ENCODE measurements at places on chromosomes 6 and 20.

GRCh38 chr20:49394264-49394663 lies 88.2 kb downstream of the KCNB1 start:
- DNase-seq: no peak

DNA sequence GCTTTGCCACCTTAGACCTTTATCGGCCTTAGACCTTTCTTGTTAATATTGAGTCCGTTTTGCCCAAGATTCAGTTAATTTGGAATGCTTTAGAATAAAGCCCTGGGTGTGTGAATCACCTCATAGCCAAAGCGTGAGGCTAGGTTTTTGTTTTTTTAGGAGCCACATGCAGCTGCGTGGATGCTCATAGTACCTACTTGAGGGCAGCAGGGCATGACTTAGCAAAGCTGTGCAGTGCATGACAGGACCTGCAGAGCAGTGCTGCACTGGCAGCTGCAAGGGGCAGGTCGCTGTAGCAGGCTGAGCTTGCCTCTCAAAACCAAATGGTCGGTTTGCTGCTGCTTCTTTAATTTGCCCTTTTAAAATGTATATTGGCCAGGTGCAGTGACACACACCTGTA lies 116.1 kb downstream of the JAG1 start:
- DNase-seq: no peak

DNA sequence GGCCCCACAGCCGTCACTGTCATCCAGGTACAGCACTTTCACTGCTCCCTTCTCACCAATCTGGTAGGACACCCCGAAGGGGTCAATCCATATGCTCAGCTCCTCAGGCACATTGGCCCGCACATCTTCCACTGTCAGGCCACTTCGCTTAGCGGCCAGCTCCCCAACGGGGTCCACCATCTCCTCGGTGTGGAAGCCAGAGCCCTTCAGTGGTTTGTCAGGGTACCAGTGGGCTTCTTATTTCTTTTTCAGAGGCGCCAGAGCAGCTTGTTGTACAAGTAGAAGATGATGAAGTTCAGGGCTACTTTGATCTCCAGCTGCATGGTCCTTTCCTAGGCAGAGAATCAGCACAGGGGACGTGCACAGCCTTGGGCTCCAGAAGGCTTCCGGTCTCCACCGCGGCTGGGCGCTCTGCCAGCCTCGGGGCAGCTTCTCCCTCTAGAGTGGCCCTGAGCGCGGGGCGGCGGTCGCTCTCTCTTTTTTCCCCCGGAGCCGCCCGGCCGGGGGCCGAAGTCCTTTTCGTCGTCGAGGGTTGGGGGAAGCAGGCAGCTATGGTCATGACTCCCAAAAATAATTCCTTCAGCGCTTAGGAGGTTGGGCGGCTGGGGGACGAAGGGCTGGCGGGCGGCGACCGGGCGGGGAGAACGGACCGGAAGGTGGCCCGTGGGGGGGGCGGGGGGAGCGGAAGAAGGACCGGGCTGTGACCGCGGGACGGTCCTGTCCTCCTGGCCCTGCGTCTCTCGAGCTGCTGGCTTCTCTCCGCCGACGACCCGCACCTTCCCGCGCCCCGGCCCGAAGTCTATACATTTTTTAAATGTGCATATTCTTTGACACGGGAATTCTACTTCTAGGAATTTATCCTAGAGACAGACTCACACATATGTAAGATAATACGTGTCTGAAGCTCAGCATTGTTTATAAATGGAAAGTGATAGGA lies 6.5 kb upstream of the ZSCAN9 start:
- DNase-seq: peak; percentile 37

DNA sequence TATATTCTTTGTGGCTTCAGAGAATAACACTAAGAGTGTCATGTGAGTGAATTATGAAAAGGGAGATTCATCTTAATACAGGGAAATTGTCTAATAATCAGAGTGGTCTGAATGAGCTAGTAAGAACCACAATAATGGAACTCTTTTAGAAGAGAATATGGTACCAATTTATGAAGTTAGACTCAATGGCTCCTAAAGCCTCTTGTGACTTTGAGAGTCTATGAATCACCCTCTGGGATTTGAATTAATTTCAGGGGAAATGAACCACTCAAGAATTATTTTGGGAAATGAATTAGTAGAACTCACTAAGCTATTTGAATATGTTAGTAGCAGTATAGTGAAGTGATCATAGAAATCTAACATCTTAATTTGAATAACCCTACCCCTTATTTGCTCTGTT lies 14.3 kb downstream of the PCMT1 start:
- DNase-seq: no peak

DNA sequence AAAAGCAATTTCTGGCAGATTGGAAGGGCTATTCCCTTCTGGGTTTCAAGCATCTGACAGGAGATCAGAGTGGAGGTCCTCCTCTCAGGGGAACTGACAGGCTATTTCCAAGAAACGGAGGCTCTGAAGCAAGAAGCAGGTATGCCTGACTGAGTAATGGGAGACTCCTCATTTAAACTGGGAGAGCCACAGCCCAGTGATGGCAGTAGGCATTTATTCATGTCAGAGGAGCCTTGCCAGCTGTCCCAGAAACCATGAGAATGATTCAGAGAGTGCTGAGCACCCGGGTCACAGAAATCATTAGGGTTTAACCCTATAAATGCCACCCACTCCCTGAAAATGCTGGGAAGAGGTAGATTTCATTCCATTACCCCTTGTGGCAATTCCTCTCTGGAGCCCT lies 247.5 kb upstream of the RNF217 start:
- DNase-seq: no peak

GRCh38 chr6:43865086-43865485 lies 95.1 kb downstream of the VEGFA start:
- no peak for DNase-seq

DNA sequence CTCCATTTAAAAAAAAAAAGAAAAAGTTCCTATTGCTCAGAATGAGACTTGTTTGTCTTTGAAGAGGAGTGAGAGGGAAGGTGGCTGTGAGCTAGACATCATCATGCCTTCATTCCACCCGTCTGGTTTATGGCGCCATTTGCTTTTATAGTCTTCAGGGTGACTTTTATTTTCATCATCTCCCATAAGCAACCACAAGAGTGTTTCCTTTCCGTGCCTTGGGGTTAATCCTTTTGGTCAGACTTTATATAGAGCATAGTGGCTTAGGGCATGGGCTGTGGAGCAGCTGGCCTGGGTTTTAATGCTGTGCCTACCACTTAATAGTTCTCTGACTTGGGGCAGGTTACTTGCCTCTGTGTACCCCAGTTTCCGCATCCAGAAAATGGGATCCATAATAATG lies 77.8 kb downstream of the RREB1 start:
- no peak for DNase-seq

- no peak for DNase-seq
These were observed at the start of gene CAPN11 for GRCh38 chr6:44158770-44159228. Gene CAPN11 (plus strand): TSS chr6:44158820. CDS start chr6:44158849, 29 bp downstream.

Data from GM18507 (cell line).